Fibroblast of mammary gland (primary cell): ENCODE measurements at places on chromosomes 13 and 19.
A peak's percentile ranks its signal among the peaks of the same experiment; 100 is the strongest.

DNA sequence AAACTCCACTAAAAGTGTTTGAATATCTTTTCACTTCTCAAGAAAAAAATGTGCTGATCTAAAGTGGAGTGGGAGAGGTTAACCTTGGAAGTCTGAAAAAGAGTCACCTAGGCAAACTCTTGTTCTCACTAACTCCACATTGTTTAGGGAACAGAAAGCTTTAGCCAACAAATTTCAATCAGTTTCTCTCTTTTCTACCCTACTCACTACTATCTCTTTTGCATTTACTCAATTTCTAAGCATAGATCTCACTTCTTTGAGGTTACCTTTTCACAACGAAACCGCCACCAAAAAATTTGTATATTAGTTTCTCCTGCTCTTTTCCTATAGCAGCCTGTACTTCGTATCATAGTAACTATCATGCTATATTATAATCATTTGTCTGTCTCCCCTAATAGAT, 6.3 kb downstream of the NHLRC3 start:
- DNase-seq: no peak

DNA sequence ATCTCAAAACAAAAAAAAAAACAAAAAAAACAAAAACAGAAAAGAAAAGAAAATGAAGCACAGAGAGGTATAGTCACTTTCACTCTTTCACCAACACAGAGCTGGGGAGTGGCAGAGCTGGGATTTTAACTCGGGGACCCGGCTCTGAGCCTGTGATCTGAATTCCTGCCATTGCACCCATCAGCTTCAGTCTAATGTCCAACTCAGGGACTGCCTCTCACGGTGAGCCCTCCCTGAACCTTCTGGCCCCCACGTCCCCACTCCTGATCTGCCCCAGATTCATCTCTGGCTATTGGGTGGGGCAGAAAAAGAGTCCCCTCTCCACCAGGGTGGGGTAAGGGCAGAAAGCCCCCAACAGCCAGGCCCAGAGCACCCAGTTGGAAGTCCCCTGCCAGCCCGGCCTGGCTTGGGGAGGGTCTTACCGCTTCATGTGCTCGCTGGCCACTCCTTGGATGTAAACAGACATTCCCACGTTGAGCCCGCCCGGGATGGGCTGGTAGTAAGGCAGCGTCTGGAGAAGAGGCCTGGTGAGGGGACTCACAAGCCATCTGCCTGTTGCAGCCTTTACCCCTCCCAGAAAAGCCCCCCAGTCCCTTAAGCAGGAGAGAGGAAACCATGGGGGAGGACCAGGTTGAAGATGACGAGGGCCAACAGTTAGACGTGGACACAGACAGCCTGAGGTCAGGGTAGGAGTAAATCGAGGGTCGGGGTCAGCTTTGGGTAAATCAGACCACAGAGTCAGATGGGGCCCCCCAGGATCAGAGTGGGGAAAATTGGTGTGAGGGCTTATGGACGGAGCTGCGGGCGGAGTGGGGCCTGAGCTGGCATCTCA, 520 bp downstream of the LGALS4 start:
- DNase-seq: no peak

DNA sequence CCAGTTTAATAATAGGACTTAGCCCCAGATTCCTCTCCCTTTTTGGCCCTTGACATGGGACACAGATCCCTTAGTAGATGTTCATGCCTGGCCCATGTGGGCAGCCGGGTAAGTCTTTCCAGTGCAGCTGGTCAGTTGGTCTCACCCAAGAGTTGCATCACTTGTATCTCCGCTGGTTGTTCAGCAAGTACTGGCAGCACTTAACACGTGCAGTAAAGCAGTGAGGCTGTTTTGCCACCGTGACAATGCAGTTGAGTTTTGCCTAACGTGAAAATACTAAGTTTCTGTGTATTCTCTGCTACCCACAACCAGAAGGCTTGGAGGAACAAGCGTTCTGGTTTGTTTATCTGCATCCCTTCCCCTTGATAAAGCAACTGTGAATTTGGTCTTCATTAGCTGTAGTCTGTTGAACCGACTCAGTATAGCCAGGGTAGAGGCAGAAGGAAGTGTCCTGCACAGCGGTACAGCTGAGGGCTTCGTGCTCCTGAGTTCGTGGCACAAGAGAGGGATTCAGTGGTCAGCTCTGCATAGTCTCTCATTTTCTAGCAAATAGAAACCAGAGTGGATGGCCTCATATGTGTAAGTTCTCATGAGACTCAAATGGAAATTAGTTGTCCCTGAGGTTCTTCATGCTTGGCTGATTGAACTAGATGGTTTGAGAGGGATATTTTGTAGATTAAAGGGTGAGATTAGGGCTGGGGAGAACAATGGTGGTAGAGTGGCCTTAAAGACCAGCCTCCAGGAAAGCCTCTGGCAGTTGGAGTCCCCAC, 50.3 kb downstream of the ARHGEF7 start:
- no peak for DNase-seq

- DNase-seq: no peak
Observed at GRCh38 chr19:31668921-31669320, 319.7 kb upstream of the TSHZ3 start.

- DNase-seq: peak; percentile 90
Observed at GRCh38 chr13:97141564-97142005, 80.5 kb upstream of the MBNL2 start.

- DNase-seq: no peak
Observed at GRCh38 chr19:52214241-52214640, 24.4 kb downstream of the PPP2R1A start.

- DNase-seq: peak; percentile 93
Observed at GRCh38 chr13:40130871-40131636, 475.6 kb downstream of the COG6 start.

GRCh38 chr13:92473765-92474475, 752.7 kb upstream of the GPC6 start:
- DNase-seq: no peak

DNA sequence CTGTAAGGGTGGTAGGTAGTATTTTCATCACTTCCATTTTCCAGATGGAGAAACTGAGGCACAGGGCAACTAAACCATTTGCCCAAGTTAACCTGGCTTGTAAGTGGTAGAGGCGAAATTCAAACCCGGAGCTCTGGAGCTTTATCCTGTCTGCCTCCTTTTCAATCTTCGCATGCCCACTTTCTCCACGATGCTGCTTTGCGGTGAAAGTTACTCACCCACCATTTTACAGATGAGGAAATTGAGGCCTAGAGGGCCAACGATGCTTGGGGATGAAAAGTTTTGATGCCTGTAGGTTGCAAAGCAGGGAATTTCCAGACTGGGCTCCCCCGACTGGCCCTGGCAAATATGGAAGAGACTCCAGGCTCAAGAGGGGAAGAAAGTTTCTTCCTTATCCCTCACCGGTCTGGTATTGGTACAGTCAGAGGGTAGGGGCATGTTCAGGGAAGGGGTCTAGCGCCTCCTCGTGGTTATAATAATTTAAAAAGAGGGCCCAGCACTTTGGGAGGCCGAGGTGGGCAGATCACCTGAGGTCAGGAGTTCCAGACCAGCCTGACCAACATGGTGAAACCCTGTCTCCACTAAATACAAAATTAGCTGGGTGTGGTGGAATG, 1.9 kb upstream of the SH2D3A start:
- DNase-seq: peak; percentile 20

GRCh38 chr13:30908416-30908980, 2.4 kb downstream of the MEDAG start:
- DNase-seq: peak; percentile 72

DNA sequence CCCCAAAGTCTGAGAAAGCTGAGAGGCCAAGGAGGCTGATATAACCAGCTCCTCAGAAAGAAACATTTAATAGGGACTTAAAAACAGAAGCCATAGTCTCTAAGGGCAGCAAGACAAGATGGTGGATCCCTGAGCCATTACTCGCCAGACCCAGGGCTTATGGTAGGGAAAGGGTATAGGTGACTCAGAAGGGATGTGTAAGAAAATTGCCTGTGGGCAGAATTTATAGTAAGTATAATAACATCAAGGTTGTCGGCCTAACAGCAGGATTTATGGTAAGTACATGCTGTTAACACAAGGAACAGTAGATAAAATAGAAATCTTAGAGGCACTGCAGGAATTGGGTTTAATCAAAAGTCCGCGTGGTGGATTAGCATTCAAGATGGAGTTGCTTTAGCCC, 14.7 kb downstream of the KBTBD6 start:
- DNase-seq: no peak

GRCh38 chr19:45492627-45493470, 4.0 kb downstream of the RTN2 start:
- DNase-seq: peak; percentile 67

- peak; percentile 93 for DNase-seq
Observed at GRCh38 chr19:5947435-5947834, 30.5 kb downstream of the RANBP3 start.

GRCh38 chr19:50580970-50581634, 12.9 kb upstream of the LRRC4B start:
- DNase-seq: no peak

DNA sequence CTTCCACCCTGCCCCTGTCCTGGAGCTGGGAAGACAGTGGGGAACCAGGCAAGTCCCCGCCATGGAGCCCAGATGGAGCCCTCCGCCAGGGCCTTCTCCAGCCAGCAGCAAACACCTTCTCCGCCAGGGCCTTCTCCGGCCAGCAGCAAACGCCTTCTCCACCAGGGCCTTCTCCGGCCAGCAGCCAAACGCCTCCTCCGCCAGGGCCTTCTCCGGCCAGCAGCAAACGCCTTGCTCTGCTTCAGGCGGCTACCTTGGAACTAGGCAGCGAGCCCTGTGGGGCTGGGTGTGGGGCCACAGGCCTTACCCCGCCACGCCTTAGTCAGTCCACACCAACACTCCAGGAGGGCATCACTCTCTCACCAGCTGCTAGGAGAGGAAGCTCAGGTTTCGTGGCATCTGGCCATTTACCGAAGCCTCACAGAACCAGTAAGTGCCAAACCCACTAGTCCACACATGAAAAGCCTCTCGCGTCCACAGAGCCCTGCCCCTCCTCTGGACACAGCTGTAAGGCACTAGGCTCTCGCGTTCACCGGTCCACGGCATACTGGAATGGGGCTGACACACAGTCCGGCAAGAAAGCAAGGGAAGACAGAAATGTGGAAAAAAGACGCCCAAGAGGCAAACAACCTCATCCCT, 41.0 kb downstream of the MLLT1 start:
- peak; percentile 77 for DNase-seq

GRCh38 chr19:15251749-15252397, 19.6 kb upstream of the EPHX3 start:
- peak; percentile 98 for DNase-seq

- DNase-seq: no peak
Observed at GRCh38 chr13:80548915-80549314, 208.0 kb upstream of the SPRY2 start.

DNA sequence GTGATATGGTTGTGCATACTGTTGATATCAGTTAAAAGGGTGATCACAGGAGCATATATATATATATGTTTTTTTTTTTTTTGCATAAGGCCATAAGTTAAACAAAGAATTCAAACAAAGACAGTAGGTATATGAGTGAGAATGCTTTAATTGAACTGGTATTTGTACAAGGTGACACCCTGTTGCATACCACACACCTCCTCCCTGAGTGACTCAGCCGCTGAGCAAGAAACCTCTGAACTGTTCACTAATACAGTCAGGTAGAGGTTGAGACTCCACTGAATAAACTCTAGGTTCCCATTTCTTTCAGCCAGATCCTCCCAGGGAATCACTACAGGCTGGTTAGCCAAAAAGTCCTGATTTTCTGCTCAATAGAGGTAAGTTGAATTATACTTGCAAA, at the start of gene SCEL:
SCEL (plus strand) TSS at position 259 of the 400 bp plus-strand sequence. CDS start 20,170 bp downstream, outside the sequence.
- DNase-seq: no peak

- peak; percentile 91 for DNase-seq
Observed at GRCh38 chr13:113192902-113193301, 15.6 kb downstream of the PCID2 start.

DNA sequence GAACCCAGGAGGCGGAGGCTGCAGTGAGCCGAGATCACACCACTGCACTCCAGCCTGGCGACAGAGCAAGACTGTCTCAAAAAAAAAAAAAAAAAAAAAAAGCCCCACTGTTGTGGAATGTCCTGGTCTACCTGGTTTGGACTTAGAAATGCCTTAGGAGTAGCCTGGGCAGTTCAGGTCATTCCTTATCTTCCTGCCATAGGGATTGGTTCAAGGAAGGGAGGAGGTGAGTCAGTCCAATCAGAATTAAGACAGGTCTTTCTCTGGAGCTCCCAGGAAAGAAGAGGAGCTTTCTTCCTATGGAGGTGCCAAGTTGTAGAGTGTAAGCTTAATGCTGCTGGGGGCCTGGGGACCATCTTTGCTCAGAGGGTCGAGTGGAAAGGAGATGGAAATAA, 44.8 kb downstream of the SIPA1L3 start:
- no peak for DNase-seq

DNA sequence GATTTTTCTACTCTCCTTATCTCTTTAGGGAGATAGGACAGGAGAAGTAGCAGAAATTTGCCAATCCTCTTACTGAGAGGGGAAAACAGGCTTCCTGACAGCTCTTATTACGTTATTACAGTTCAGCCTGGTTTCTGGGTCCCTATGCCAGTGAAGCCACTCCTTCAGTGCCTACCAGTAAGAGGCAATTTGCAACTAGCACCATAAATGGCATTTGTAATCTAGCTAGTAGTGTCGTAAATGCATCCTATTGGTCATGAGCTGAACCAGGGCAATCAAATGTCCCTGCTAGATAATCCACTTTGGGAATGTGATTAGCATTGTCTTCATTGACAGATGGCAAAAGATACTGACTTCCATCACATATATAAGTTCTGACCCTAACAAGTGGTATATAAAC, 428.8 kb downstream of the DCT start:
- DNase-seq: no peak

DNA sequence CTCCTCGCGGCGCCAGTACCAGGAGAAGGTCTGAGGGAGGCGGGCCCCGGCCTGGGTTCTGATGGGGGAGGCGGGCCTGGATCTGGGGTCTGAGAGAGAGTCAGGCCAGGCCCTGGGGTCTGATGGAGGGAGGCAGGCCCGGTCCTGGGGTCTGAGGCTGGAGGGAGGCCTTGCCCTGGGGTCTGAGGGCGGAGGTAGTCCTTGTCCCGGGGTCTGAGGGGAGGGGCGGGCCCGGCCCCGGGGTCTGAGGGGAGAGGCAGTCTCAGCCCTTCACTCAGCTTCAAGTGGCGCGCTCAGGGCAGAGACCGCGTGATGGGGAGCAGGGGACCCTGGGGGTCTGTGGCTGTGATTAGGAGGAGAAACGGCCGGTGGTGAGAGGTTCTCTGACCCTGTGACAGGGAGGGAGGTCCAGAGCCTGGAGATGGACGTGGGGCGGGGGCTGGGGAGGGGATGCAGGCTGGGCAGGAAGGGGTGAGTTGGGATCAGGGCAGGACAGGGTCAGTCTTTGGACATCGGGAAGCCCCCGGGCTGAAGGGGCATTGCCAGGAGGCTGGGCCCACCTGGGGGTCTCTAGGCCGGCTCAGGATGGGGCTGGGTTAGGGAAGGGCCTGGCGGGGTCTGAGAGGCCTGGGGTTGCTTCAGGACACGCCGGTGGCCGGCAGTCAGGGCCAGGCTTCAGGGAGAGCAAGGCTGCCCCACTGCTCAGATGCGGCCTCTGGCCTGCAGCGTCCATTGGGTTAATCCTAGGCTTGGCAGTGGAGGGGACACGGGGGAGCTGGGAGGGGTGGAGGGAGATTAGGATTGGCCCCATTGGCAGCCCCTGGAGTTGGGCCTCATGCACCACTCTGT, 18.7 kb downstream of the HCN2 start:
- no peak for DNase-seq
